Muscle of arm (tissue), 14 donors: ENCODE measurements at places on chromosomes 2 and 18.
A peak's percentile ranks its signal among the peaks of the same experiment; 100 is the strongest.

DNA sequence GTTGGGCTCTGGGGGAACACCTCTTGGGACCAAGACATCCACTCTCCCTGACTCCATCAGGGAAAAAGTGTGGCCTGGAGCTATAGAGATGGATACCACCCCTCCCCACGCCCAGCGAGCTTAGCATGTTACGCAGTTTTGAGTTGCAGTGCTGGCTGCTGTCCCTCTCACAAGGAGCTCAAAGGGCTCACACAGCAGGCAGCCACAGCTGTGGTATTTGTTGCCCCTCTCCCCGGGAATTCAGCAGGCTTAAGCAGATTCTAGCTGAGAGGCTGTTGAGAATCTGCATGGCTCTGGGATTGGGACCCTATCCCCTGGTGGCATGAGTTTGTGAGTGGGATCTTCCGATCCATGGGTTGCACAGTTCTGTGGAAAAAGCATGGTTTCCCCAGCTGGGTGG is 673.1 kb upstream of the FSHR start:
- DNase-seq: no peak

DNA sequence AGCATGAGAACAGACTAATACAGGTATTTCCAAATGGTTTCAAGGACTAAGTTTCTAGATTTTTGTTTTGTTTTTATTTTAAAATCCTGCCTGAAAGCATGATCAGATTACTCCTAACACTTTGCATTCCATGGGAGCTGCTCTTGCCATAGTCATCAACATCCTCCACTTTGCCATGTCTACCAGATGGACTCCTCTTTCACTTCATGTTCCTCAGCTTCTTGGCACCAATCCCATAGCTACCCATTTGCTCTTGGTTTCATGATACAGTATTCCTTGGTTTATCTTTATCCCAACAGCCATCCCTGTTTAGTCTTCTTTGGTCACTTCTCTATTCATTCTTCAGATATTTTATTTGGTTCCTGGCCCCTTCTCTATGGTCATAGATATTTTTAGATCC is 154.2 kb upstream of the CCDC195 start:
- DNase-seq: no peak

DNA sequence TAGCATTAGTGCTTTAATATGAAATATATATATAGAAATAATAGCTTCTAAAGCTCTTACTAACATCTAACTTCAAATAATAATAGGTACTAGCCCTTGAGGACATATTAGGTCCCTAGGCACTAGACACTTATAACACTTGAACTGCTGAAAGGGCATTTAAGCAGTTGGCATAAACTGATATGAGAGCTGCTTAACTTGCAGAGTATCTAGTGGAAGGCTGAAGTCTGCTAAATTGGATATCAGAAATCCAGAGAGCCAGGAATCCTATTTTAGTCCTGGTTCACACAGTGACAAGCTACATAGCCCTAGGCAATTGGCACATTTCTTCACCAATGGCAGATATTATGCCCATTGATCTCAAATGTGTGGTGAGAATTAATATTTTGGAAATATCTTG is 326.9 kb upstream of the UBE2E3 start:
- no peak for DNase-seq

DNA sequence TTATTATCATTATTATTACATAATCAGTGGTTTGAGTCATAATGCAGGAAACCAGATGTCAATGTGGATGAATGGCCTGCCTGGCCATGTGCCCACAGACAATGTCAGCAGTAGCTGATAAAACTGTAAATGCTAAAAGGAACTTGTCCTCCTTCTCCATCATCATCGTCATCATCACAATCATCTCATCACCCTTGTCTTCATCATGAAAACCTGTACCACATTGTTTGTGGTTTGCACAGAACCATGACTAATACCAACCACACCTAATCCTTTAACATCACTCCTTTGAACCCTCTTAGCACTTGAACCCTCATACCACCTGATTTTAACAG is 96.0 kb downstream of the HNMT start:
- DNase-seq: peak; percentile 32

DNA sequence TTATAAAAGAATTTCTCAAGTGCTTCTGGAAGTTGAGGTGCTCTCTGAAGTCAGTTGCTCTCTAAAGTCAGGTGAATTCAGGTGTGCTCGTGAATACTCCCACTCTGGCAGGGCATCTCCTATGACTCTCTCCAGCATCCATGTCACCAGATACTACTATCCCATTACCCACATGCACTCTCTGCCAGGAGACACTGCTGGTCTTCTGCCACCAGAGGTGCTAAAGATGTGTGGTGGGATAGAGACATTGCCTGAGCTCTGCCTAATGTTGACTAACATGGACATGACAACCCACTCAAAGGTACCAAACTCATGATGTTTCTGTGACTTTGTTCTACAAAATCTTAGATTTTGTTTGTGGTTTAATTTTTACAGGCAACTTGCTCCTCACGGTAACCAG is 106.4 kb upstream of the HNRNPA3 start:
- DNase-seq: no peak

GRCh38 chr18:5058768-5059695 is 138.0 kb downstream of the AKAIN1 start:
- DNase-seq: no peak

GRCh38 chr2:5538772-5539171 is 153.4 kb upstream of the SOX11 start:
- no peak for DNase-seq

DNA sequence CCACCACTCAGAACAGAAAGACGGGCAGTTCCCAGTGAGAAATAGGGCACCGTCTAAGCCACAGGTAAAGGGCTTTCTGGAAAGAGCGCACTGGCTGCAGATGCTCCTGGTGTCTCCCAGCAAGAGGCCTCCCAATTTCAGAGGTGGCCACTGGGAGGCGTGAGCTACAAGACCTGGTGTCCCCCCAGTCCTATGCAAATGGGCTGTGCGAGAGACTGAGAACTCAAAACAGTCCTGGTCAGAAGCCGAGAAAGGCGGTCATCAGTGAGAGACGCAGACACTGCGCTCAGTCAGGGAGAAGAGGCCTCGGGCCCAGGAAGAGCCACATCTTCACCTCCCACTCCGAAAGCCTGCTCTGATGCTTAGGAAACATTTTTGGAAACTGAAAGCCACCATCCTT is 179.5 kb downstream of the EIPR1 start:
- DNase-seq: no peak

DNA sequence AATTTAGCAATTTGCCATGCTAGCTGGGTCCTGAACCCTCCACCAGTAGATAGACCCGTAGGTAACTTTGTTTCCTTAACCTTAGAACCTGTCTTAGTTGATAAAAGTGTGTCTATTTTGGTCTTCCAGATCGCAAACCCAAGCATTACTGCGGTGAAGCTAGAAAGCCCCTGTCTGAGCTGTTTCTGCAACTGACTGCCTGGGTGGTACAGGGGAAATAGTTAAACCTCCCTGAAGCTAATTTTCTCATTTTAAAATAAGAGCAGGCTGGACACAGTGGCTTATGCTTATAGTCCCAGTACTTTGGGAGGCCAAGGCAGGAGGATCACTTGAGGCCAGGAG is 101.7 kb upstream of the MSH2 start:
- no peak for DNase-seq

DNA sequence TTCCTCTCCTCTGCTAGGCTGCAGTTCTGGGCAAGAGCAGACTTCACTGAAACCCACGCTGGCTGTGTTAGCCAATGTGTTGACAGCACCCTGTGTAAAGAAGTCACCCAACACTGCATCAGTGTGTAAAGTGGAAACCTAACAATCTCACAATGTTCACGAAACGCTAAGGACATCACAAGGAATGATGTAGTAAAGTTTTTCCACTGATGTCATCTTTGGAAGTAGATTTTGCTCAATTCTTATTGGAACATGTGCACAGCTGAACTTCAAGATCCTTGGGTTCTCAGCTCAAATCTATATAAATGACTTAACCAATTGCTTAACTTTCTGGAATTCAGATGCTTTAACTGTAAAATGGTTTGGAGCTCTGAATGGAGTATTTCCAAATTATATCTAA is 1112.5 kb downstream of the TSN start:
- DNase-seq: peak; percentile 29

- no peak for DNase-seq
These were observed 120.3 kb downstream of the PLA2R1 start for GRCh38 chr2:159942146-159942545.

- no peak for DNase-seq
These were observed 11.3 kb upstream of the DPP4 start for GRCh38 chr2:162085090-162085891.

DNA sequence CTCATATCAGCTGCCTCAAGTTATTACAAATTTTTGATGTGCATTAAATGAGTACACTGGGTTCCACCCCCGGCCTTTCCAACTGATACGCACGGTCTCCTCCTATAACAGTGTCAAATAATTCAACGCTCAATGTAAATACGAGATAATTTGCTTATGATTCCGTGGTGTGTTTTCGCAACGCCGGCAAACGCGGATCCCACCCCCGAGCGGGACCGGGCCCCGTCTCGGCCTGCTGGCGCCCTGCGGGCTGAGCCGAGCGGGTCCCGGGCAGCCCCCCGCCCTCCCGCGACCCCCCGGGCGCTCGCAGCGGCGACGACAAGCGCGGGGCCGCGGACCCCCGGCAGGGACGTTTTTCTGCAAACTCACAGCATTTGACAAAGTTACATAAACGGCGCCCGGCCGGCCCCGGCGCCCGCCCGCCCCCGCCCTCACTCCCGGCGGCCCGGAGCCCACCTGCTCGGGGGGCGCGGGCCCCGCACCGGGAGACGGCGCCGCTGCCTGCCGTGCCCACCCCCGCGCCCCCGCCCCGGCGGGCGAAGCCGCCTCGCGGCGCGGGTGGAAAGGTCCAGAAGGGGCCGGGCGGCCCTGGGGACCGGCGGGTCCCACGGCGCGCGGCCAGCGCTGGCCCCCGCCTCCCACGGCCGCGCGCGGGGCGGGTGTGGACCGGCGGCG is 762 bp downstream of the HDAC4 start:
- peak; percentile 19 for DNase-seq

- peak; percentile 37 for DNase-seq
These were observed 5.7 kb downstream of the EHD3 start for GRCh38 chr2:31239593-31240177.

DNA sequence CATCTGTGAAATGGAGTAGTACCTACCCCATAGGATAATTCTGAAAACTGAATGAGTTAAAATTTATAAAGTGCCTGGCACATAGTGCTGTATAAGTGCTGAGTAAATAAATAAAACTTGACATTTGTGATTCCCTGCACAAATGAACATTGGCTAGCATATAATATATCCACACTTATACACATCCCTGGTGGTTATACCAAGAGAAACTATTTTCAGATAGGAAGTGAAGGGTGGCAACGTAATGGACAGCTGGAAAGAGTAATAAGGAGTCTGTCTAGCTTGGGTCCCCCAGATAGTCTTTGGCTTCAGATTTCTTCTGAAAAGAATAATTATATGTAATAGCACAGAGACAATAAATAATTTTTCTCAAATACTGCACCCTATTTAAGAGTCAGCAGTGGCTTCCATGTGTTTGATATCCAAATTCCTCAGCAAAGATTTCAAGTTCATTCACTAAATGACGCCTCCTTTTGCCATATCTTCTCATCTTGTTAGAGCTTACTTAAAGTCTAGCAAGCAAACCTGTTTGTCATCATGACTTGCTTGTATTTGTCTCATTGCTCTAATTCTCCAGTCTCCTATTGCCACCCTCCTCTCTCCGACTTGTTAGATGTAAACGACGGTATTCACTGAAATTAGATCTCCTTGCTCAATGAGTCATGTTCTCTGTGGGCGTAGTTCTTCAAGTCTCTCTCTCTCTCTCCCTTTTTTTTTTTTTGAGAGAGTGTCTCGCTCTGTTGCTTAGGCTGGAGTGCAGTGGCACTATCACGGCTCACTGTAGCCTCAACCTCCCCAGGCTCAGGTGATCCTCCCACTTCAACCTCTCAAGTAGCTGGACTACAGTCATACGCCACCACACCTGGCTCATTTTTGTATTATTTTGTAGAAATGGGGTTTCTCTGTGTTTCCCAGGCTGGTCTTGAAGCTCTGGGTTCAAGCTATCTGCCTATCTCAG is 8.7 kb upstream of the ADGRF3 start:
- DNase-seq: no peak

- DNase-seq: no peak
These were observed 89.7 kb downstream of the SPTBN1 start for GRCh38 chr2:54545702-54546450.

GRCh38 chr18:63788447-63789096 is 13.4 kb downstream of the SERPINB7 start:
- DNase-seq: no peak

GRCh38 chr2:120809609-120810440 is 74.2 kb downstream of the GLI2 start:
- no peak for DNase-seq

DNA sequence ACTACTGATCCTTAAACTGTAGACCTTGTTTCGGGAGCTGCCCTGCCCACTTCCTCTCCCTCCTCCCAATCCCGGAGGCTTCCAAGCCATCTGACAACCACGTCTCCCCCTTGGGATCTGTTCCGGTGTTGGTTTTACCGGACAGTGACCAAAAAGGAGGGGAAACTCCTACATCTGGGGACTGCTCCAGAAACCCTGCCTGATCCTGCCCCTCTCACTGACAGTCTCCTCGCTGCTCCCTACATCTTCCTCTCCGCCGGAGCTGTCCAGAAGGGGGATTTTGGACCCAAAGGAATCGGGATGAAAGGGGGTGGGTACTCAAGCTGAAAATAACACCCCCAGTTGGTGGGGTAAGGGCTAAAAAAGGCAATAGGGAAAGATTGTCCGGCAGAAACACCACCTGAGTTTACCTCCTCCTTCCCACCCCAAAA is 1.5 kb downstream of the INO80D start:
- DNase-seq: peak; percentile 67

DNA sequence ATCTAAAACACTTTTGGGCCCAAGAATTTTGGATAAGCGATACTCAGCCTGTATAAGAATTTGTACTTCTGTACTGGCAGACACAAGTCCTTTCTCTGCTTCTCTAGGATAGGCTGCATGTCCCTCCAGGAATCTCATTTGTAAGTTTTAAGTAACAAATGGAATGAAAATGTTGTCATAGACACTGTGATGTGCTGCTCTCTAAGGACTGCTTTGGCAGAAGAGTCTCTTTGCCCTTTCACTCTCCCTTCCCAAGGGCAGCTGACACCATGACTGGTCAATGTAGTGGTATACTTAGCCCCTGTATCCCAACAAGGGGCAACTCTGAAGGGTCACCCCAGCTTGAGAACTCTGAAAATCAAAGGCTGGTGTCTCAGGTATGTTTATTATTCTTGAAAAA is 27.3 kb downstream of the PLA2R1 start:
- no peak for DNase-seq

DNA sequence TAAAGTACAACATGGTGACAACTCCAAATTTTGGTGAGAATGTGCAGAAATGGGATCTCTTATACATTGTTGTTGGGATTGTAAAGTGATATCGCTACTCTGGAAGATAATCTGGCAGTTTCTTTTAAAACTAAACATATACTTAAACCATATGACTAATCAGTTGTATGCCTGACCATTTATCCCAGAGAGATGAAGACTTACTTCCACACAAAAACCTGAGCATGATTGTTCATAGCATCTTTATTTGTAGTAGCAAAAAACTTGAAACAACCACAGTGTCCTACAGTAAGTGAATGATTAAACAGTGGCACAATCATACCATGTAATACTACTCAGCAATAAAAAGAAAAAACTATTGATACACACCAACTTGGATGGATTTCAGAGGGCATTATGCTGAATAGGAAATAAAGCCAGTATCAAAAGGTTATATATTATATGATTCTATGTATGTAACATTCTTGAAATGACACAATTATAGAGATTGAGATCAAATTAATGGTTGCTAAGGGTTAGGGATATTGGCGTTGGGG is 47.3 kb downstream of the EPB41L5 start:
- DNase-seq: no peak

- no peak for DNase-seq
These were observed 786.3 kb upstream of the FSHR start for GRCh38 chr2:49940626-49941025.
